ENCODE measurements at places on chromosomes 2 and 18.

DNA sequence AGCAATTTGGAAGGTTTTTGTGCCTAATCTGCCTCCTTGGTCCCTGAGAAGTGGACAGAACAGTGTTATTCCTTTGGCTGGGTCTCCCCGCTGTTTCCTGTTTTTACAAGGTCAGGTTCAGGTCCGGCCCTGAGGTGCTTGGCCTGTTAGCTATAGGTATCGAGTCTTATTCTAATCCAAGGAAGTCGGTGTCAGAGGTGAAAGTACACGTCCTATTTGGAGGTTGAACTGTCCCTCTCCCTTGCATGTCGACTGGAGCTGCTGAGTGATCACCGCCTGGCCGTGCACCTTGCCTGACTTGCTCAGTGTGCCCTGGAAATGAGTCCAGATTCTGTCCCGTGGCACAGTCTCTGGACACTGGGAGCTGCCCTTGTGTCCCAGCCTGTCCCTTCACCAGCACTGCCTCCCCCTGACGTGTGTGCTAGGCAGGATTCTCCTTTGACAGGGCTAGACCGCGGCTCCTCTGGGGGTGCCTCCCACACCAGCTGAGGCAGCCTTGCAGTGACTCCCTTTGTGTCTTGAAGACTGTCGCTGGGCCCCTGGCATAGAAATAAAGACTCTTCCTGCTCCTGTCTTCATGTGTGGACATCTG lies 65.7 kb upstream of the RBM44 start:
- no peak for DNase-seq

- no peak for DNase-seq
Observed at GRCh38 chr2:100801402-100801801, 18.5 kb upstream of the NPAS2 start.

DNA sequence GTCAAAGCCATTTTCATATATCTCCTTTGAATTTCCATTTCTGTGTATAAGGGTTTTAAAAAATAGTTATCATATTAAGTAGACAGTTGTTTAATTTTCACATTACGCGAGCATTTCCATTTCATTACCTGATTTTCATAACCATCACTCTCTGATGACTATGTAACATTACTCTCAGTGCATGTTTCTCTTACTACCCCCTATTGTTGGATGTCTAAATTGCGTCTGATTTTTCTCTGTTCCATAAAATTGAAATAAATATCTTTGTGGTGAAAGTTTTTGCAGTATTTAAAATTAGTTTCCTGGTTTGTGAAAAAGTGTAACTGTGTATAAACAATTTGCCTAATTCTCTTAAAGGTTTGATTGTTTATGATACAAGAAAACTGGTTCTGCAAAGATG lies 123.8 kb downstream of the MYO1B start:
- DNase-seq = no peak

DNA sequence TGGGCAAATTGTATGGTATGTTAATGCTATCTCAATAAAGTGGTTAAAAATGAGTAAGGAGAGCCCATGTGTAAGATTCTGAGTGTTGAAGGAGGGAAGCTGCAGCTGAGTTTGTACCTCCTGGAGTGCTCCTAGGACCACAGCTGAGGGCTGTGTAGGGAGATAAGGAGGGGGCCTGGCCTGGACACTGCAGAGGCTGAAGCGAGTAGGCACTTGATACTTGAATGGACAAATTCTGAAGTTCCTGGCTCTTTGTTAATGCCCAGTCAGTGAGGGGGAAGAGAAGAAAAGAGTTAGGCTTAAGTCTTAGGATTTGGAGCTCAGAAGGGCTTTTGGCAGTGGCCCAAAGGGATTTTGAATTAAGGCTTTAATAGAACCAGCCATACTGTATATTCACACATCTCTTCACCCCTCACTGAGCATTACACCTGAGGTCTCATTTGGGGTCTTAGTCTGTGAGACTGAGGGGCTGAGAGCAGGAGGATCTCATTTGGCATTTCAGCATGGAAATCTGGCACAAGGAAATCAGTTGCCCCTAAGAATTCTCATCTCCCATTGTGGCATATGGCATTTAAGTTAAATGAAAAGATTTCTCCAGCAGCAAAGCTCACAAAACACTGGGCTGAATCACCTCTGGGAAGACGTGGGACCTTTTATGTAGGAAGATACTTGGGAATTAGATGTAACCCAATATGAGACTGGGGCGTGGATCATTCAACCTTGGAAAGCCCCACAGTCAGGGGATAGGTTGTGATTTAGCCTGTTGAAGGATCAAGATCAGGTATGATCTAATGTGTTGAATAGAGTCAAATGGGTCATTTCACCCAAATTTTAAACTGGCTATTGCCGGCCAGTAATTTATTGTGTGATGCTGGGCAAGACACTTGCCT lies 46.8 kb downstream of the LIPG start:
- DNase-seq = no peak

GRCh38 chr18:71011389-71011788 lies 722.5 kb downstream of the SOCS6 start:
- DNase-seq = no peak

GRCh38 chr2:180849851-180850250 lies 130.6 kb upstream of the UBE2E3 start:
- DNase-seq = no peak

GRCh38 chr18:78699499-78699898 lies 280.1 kb upstream of the SALL3 start:
- DNase-seq = no peak

DNA sequence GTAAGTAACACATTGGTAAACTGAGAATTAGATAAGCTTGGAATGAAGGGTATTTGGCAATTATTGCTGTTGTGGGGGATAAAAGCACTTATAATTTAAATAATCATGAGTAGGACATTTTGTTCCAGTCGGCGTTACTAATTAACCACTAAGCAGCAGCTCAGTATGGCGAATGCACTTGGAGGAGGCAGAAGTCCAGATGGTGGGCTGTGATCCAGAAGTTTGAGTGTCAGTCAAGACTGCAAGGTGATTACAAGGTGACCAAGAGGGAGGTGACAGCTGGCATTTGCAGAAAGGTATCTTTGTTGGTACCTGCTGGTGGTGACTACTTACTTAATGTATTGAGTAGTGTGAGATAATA lies 643.6 kb upstream of the FAM98A start:
- DNase-seq = no peak

DNA sequence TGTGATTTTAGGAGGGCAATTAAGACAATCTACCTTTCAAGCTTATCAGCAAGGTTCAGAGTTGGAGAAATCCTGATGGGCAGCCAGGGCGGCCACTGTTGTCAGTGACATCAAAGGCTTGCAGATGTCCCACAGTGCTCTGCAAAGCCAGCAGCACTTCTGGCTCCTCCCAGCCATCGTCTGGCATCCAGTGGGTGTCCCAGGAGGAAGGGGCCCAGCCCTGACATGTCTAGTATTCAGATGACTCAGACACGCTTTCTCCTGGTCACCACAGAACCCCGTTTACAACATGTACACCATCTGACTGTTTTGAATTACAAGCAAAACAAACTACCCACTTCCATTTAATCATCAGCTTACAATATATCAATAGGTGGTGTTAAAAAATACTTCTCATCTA lies 61.4 kb downstream of the CYRIA start:
- DNase-seq = no peak

DNA sequence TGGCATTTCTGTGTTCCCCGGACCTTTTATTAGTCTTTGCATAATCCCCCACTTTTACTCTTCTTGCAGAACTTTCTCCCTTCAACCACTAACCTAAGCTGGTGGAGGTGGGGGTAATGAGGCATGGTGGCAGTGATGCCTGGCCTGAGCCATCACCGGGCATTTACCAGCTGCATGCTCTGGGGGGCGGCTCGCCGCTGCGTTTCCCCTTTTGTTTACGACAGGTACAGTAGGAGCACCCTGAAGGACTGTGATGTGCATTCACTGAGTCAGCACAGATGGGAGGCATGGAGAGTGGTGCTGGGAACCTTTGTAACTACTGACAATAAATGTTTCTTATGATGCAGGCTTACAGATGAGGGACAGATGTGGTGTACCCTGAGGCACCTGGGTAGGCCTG lies 46.9 kb downstream of the PLEKHB2 start:
- DNase-seq = no peak

DNA sequence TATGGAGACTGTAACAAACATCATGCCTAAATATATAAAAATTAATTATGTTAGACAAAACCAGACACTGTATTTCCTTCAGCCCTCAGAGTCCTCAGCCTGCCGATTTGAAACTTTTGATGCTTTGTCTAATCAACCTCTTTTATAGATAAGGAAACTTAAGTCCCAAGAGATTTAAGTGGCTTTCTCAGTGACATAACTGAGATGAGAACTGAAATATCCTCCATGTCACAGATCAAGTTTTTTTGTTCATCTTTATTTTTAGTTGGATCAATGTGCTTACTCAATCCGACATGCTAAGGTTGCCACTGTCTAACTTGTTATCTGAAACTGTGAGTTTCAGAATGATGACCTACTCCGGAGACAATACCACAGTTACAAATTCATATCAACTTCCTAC lies 72.3 kb downstream of the BARD1 start:
- no peak for DNase-seq

GRCh38 chr2:201513271-201513670 lies 61.7 kb downstream of the STRADB start:
- DNase-seq = no peak

GRCh38 chr2:119315241-119315925 lies 51.3 kb downstream of the C2orf76 start:
- DNase-seq = no peak

DNA sequence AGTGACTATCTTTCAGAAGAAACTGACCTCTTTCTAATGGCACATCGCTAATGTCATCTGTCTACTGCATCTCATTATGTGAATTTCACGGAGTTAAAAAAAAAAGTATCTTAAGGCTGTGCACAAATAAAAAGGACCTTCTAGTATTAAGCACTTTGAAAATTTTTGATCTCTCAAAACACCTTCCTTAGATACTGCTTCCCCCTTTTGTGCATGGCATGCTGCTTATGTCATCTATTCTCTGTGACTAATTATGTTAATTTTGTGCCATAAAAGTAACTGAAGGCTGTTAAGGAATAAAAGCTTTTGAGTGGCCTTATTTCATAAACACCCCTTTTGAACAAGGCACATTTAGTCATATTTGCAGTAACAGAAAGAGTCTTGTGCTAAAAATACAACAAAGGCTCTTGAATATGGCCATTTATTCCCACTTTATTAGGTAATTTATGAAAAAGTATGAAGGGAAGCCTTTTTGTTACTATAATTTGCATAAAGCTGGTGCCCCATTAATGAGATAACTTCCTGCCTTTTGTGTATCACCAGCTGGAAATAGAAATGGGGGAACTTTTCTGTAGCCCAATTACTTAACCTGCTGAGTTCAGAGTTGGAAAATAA lies 1412.0 kb upstream of the ZEB2 start:
- no peak for DNase-seq

DNA sequence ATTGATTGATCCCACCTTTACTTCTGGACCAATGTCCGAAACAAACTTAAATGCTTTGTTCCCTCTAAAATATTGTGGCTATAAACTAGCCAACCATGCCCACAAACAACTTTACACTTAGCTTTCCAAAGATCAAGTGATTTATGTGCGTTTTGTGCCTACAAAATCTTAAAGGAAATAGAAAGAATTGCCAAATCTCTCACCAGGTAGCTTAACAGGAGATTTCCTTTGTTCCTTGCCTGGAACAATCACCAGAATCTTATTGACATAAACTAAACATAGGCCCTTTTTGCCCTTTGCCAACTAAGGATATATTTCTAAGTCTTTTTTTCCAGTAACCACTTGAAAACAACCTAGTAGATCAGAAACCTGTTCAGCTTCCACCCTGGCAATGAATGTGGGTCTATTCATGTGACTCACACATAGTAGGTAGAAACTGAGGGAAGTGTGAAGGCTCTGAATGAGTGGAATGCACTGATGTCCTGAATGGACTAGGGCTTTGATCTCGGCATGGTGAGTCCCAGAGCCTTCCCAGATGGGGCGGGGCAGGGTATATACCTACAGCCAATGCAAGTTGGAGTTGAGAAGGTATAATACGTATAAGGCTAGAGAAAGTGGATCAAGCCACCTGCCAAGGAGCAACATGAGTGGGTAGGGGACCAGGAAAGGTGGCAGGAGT lies 94.6 kb upstream of the PPP1CB start:
- no peak for DNase-seq

DNA sequence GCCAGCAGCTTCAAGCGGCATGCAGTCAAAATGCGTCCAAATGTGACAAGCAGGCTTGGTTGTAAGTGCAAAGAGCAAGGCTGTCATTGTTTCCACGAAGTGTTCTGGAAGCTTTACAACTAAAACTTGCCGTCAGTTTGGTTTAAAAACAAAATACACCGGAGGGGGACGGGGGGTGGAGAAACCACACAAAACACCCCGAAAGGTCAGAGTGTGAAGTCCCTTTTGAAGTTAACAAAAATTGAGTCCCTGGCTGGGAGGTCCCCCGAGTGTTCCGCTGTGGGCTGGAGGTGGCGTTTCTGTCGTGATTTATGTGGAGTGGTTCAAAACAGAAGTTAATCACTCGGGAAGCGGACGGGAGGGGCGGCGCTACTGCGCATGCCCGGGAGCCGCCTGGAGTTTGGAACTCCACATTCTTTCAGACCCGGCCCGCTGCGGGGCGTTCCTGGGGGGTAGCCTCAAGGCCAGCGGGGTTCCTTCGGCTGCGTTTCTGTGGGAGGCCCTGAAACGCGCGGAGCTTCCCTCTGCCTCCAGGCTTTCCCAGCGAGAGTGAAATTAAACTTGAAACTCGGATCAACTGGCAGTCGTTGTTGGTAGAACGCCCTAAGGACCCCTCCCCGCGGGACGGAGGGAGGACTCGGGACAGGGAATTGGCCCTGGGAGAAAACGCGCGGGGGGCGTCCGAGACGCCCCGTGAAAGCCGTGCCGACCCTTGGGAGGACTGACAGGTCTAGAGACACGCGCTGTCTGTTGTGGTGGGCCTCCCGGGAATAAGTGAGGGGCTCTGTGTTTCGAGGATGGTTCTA lies 1.4 kb downstream of the TGIF1 start:
- peak; percentile 75 for DNase-seq

DNA sequence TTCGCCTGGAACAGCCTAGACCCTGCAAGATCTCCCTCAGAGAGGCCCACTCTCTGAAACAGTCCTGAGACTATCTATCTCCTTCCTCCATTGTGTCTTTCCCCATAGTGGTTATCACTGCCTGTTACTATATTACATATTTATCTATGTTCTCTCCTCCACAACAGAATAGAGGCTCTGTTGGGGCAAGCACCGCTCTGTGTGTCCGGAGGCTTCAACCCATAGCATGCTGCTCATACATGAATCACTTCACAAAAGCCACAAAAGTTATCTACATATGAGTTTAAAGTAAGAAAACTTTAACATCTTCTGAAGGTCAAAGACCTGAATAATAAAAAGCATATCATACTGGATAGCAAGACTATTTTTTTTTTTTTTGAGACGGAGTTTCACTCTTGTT lies 242.1 kb upstream of the HS6ST1 start:
- no peak for DNase-seq

GRCh38 chr2:188176620-188177019 lies 115.1 kb upstream of the GULP1 start:
- DNase-seq = no peak

DNA sequence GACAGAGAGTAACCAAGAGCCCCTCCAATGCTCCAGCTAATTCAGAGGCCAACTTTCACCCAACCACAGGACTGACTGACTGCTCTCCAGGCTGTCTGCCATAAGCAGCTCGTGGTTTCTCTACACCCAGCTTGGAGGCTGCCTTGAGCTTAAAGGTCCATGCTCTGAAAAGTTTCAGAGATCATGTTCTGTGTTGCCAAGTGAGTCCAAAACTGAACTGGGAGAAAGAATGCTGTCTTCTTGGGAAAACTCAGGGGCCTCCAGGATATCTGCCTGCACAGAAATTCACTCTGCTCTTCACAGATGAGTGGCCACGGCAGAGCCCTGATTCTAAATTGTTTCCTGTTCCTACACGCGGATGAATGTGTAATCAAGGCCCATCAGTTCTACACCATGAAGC lies 51.1 kb downstream of the LPIN2 start:
- no peak for DNase-seq

GRCh38 chr18:23235336-23235735 lies 100.1 kb downstream of the CABLES1 start:
- DNase-seq = no peak

All from NCI-H345 (cell line).